CD8-positive, alpha-beta memory T cell (primary cell): ENCODE measurements at places on chromosomes 2 and 18. TPM values are rescaled to one million over a fixed set of nuclear protein-coding genes. Genes with fewer than 3 reads are reported as not detected.

- DNase-seq = no peak
Observed at GRCh38 chr18:3710712-3711301, 260.8 kb downstream of the TGIF1 start.

DNA sequence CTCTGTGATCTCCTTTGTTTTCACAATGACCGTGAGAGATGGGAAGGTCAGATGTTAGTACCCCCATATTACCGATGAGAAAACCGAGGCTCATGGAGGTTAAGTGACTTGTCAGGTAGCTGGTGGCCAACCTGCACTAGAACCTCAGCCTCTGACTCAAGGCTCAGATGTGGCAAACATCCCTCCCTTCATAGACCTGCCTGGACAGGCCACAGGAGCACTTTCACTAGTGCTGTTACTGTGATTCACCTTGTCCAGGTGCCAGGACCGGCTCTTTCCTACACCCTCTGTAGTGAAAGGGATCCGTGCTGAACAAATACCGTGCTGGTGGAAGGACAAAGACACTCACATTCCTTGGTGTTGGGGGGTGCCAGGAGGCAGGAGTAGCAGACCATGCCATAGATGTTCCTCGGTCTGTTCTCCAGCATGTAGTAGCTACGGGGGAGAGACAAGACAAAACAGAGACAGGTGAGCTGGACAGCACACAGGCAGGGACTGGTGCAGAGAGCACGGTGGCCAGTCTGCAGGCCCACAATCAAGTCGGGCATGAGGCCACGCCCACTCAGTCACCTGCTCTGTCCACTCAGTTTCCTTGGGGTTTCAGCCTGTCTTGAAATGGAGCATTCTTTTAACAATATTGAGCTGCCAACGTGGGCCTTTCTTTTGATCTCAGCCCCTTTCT lies 65.9 kb downstream of the EDAR start:
- DNase-seq = no peak

DNA sequence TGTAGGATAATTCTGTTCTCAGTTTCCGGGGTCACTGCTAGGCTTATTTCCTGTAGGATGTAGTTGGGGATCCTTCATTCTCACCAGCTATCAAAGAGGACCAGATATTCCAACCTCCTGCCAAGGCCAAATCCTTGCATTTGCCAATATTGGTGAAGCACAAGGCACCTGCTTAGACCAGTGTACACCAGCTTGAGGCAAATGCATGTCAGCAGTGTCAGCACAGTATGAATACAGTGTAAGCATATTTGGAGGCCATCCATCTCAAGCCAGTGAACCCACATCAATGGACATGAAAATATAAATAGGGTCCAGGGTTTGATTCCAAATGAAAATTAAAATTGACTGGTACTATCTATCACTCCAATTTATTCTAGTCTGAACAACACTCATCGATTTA lies 88.0 kb upstream of the MAPRE2 start:
- no peak for DNase-seq

DNA sequence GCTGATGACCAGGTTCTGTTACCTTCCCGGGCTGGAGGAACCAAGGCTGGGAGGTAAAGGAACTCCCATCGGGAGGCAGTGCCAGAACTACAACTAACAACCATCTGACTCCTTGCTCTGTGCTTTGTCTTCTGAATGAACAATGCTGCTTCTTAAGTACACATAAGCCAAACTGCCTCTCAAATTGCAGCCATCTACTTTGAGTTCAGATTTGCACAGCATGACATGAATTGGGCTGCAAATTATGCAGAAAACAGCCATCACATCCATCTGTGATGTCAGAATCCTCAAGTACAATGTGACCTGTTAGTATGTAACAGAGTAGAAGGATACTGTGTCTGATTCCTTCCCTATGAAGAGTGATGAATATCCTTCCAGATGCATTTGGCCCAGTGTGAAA lies 290.6 kb downstream of the ZNF521 start:
- no peak for DNase-seq

DNA sequence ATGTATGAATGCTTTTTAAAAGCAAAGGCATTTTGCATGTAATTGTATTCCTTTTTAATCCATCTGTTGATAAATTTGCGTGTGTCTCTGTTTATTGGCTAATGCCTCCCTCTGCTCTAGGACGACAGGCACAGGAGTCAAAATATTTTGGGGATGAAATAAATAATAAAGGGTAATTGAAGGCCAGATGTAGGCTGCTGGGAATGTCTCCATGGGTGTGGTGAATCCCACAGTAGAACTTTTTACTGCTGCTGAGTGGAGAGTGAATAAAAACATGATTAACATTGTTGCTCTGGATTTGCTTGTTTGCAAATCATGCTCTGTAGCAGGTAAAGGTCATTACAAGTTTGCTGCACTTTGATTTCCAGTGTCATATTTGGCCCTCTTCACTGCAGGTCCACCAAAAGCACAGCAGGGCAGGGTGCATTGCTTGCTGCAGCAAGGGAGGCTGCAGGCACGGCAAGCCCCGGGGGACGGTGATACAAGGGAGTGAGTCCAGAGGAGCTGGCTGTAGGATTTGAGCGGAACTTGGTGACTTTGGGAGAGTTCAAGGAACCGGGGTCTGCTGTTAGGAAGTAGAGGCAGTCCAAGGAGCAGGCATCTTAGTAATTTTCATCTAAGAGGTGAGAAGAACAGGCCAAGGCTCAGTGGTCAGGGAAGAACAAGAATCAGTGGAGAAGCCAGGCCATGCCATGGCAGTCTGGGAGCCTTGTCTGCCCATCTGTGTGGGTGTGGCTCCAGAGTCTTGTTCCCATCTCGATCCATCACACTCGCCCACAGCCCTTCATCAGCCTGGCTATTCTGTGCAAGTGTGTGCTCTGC lies 201.5 kb upstream of the RAB6C start:
- DNase-seq = no peak

DNA sequence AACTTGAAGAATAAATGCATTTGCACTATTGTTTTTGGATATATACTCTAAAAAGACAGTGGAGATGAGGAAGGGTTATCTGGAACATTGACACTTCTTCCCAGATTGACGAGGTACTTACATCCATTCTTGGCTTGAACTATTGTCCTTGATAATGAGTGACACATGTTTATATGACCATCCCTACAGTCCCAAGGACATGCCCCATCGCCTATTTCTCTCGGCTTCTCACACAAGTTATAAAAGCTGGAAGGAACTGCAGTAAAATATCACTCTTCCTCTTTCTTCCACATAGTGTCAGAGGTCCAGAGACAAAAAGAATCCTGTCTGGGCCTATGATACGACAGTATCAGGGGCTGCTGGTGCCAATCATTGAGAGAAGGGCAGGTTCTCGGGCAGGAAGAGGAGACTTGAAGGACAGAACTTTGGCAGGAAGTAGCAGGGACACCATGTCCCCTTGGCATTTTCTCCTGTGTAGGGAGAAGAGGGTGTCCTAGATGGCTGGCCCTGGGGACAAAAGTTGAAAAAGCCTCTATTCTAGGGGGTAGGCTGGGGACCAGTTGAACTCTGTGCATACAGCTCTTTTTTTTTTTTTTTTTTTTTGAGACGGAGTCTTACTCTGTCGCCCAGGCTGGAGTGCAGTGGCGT lies 5.8 kb upstream of the CABLES1 start:
- no peak for DNase-seq

GRCh38 chr18:47809420-47809819 lies 121.0 kb downstream of the SMAD2 start:
- DNase-seq = no peak

DNA sequence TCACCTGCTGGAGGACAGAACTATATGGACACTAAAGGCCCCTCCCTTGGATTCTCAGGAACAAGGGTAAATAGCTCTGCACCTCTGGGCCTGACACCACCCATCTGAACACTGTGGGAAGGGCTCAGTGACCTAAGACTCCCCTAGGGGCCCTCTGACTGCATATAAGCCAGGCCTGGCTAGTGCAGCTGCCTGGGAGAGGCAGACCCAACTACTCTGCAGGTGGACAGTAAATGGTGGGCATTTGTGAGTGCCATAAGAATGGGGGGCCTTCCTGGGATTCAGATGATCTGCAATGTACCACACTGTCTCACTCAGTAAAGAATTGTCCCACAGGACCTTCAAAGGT lies 11.2 kb upstream of the WIPF1 start:
- no peak for DNase-seq

- DNase-seq = no peak
Observed at GRCh38 chr2:20050646-20051531, 539 bp downstream of the LAPTM4A start.

DNA sequence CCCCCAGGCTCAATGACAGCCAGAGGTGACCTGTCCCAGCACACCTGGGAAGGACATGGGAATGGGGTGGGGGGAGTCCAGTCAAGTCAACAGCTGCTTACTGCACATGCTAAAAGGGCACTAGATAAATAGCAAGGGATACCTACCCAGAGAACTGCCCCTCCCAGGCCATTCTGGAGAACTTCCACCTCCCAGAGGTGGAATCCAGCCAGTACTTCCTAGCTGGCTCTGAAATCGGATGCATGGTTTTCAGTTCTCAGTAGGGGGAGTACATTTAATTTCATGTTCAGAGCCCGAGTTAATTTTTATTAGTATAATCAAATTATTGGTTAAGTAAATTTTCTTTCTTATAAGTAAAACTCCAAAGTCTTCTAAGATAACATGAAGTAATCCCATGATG lies 28.9 kb upstream of the ITGA6 start:
- DNase-seq = no peak

- DNase-seq = no peak
Observed at GRCh38 chr2:196233805-196234475, 62.6 kb upstream of the STK17B start.

DNA sequence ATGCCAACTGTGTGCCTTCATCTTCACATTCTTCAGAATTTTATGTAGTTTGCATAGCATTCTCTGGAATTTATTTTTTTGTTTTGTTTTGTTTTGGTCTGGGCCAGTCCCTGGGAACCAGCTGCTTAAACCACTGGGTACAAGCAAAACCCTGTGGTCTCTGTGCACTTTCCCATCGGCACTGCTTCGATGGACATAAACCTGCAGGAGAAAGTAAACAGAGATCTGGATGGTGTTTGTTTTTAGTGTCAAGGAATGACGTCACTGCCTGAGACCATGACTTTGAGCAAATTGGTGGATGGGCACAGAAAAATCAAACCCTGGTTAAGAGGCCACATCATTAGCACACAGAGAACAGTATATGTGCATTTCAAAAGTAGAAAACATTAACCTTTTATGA lies 64.7 kb upstream of the RASGRP3 start:
- no peak for DNase-seq

DNA sequence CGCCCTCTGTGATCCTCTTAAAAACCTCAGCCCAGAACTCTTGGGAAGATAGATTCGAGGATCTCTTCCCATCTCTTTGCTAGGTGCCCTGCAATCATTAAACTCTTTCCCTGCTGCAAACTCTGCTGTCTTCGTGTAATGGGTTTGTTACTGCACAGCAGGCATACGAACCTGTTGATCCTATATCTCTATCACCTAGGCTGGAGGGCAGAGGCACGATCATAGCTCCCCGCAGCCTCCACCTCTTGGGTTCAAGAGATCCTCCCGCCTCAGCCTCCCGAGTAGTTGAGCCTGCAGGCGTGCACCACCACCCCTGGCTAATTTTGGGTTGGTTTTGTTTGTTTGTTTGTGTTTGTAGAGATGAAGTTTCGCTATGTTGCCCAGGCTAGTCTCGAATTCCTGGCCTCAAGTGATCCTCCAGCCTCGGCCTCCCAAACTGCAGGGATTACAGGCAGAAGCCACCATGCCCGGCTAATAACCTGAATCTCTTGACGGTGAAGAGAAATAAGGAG lies 493 bp upstream of the BBS5 start:
- DNase-seq = no peak

DNA sequence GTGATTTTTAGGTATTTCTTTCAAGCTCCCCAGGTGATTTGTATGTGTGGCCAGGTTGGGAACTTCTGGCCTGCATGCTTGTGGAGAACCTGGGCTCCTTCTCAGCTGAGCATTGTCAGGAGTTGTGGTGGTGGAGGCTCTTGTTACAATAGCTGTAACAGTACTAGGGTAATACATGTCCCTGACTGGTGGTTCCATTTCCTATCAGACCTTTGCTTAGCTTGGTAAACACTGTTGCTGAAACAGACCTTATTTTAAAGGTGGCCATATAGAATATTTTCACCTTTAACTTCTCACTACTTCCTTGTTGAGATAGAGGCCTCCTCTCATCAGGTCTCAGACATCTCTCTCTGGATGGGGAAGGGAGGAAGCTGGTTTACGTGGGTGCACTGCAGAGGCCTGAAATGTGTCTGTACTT lies 79.2 kb downstream of the SETBP1 start:
- no peak for DNase-seq

- DNase-seq = no peak
Observed at GRCh38 chr2:220747736-220748135, 824.4 kb downstream of the EPHA4 start.

- no peak for DNase-seq
Observed at GRCh38 chr2:240645801-240646175, 20.5 kb downstream of the GPR35 start.

GRCh38 chr2:171034315-171034714 lies 105.3 kb downstream of the GORASP2 start:
- no peak for DNase-seq

GRCh38 chr2:99691926-99692325 lies 202.1 kb upstream of the REV1 start:
- DNase-seq = no peak

GRCh38 chr2:127039387-127040031 lies 67.4 kb downstream of the BIN1 start:
- no peak for DNase-seq

GRCh38 chr2:229314117-229314516 lies 43.0 kb upstream of the PID1 start:
- no peak for DNase-seq

DNA sequence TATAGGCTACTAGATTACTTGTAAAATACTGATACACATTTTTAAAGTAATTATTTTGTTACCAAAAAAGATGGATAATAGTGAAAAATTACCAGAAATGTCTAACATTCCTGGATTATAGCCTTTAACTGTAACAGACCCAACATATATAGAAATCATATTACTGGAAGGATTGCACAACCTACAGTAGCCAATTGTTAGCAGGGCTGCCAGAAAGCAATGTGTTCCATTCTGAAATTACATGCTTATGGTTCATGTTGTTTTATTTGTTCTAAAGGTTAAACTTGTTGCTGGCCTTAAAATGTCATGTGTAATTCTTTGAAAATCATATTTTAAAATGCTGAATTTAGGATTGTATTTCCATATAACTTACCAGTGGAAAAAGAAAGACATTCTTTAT lies 793.6 kb upstream of the ACVR2A start:
- no peak for DNase-seq

DNA sequence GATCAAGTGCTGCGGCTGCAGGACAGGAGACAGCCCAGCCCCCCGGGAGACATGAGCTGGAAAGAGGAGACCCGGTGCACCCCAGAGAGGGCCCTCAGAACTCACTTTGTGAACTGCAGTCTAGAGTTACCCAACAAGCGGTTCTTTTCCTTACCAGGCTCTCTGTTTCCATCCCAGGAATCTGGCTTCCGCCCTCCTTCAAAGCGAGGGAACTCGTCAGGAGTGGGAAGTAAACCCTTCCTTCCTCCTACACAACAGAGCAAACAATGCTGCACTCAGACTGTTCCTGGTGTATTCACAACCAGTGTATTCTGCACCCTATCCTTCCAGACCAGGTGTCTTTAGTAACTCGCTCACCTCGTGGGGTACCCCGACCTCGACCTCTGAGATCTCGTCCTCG lies 8.0 kb downstream of the SFT2D3 start:
- DNase-seq = no peak

XPO1 gene
- 42.3 TPM for polyA plus RNA-seq

CNRIP1 gene
- not detected for polyA plus RNA-seq

ZNF532 gene
- 0.70 TPM for polyA plus RNA-seq

RIT2 gene
- not detected for polyA plus RNA-seq

CROCC2 gene
- polyA plus RNA-seq = not detected

GPR45 gene
- not detected for polyA plus RNA-seq
